ENCODE measurements at places on chromosomes 4 and X. TPM values are rescaled to one million over a fixed set of nuclear protein-coding genes. Genes with fewer than 3 reads are reported as not detected.

The SUPT20HL1 gene
- total RNA-seq, result 0.35 TPM

The ACOX3 gene
- total RNA-seq, result 26.0 TPM

The CENPVL1 gene
- not detected for total RNA-seq

The DMRTC1 gene
- total RNA-seq, result not detected

The ODAPH gene
- not detected for total RNA-seq

The ZCCHC18 gene
- total RNA-seq, result 1.0 TPM

GRCh38 chr4:183335369-183335940, 13.2 kb upstream of the CLDN24 start:
- no peak for DNase-seq

DNA sequence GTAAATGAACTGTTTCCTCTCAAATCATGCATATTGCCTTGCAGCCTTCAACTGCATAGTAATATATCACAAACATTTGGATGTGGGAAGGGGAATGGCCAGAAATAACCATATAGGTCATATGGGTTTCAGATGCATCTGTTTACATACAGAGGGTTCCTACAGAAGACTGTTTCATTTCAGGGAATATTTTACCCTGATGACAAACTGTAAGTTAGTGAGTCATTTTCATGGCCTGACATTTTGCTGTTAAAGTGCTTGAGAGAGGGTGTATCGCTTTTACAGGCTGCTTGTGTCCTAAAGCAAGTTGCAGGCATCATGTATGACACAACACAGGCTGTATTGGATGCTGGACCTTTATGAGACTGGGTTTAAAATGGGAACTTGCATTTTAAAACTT, 25.5 kb upstream of the AMOT start:
- DNase-seq, result no peak

DNA sequence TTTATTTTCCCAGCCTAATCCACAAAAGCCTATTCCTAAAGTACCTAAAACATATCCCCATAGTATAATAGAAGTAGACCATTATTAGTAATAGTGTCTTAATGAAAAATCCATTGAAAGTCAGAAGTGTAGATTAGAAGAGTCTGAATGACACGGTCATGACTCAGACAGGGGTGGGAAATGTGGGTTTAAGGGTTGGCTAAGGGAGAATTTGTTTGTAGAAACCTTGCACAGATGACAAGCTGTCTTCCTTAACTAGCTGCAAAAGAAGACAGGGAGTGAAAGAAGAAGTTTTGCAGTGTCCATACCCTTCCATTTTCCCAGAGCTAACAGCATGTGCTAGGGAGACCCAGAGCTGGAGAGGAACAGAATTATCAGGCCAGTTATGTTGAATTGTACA, 242.7 kb upstream of the ETNPPL start:
- no peak for DNase-seq

DNA sequence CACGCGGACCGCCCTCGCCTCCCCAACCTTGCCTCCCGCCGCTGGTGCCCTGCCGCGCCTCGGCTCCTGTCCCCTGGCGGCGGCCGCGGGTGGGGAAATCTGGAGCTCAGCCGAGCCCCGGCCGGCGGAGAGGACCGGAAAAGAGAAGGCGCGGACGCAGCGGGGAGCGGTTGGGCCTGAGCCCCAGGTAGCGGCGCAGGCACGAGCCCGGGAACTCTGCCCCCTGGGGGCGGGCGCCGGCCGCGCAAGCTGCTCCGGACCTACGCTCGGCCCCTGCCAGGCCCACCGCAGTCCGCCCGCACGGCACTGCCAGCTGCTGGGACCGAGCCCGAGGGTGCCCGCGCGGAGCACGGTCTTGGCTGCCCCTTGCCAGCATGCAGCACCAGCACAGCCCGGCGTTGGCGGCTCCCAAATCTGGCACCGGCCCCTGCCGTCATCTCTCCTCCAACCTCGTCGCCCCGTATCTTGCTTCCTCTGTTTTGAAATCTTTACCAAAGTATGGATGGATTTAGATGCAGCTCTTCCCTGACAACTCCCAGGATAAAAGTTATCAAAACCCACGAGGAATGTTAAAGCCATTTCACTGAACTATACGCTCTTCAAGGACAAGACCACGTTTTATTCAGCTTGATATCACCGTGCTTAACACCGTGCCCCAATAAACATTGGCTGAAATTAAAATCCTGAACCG, at the start of gene PRSS12:
Gene PRSS12 (minus strand): TSS at position 161 of the 691 bp plus-strand sequence. CDS start 283 bp downstream, outside the sequence.
- peak; percentile 84 for DNase-seq

GRCh38 chr4:6641164-6641970, 882 bp downstream of the MRFAP1 start:
- peak; percentile 77 for DNase-seq

DNA sequence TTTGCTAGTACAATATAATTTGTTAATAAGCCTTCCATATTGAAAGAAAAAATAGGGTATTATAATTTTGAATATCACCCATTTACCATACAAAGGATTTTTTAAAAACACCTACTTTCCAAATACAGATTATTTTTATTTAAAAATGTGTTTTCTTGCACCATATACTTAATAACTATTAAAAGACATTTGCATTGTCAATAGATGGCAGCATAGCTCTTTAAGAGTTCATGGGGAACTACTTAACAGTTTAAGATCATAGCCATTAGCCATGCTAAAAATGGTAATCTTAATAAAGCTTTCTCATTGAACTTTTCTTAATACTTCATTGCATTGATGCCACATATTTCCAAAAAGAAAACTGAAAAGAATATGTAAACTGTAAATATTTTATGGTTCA, 1995.9 kb downstream of the C4orf33 start:
- DNase-seq, result no peak

DNA sequence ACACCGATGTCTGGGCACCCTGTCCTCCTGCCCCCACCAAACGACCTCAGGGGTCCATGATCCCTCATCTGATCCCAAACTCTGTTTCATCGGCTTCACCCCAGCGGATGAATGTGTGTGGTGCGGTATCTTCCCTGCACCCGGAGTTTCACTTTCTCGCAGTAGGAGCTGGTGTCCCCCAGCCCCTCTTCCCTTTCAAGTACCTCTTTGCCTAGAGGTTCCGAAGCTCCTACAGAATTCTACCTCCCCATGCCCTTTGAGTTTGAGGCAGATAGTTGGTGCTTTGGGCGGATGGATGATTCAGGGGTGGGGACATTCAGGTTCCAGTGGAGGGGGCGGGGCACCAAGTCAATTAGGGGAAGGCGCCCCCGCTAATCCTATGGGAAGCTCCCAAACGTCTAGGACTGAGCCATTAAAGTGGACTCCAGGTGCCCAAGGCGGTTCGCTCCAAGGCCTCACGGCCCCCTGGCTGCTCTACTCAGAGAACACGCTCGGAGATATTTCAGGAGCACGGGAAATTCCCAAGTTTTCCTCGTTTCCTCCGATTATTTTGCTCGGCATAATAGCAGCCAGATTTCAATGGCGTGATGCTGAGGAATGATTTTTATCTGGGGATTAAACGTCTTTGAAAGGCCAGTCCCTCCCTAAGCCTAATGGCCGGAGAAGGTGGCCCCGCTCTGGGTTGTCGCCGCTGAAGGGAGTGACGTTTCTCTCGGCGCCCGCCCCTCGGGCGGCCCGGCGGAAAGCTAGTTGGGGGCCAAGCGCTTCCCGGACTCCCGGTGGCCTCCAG, 1.3 kb downstream of the MSX1 start:
- DNase-seq, result no peak

GRCh38 chr4:153534792-153535629, 68.9 kb downstream of the TMEM131L start:
- no peak for DNase-seq

DNA sequence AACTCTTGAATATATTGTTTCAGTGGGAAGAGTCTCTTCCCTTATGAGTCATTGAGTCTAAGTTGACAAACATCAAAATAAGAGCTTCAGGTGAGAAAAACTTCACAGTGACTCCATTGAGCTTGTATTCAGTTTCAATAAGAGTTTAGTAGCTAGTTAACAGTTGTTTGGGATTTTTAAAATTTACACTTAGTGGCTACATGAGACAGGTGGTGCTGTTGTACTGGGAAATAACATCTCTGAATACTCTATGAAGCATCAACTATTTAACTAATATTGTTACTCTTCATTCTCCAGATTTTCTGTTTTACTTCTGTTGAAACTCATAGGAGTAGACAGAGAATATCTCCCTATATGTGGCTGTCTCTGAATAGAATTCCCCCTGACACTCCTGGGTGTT, 1609.1 kb downstream of the C4orf33 start:
- no peak for DNase-seq

Data from mucosa of descending colon (tissue), 3 donors.